ENCODE measurements at places on chromosomes 4 and X.

DNA sequence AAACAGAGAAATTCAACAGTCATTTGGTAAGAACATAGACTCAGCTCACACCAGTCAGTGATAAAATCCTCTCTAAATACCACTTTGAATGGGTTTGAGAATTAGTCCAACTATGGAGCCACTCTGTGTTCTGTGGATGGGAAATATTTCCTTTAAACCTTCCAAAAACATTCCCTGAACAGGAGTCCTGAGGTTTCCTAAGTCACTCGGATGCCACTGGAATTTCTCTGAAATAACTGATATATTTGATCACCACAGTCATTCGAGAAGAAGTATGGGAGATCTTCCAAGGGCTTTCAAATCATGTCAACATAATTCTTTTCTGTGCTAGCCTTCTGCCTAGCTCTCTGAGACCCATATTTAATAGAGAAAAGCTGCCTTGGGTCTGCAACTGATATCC is 958.6 kb downstream of the STIM2 start:
- DNase-seq, result no peak

DNA sequence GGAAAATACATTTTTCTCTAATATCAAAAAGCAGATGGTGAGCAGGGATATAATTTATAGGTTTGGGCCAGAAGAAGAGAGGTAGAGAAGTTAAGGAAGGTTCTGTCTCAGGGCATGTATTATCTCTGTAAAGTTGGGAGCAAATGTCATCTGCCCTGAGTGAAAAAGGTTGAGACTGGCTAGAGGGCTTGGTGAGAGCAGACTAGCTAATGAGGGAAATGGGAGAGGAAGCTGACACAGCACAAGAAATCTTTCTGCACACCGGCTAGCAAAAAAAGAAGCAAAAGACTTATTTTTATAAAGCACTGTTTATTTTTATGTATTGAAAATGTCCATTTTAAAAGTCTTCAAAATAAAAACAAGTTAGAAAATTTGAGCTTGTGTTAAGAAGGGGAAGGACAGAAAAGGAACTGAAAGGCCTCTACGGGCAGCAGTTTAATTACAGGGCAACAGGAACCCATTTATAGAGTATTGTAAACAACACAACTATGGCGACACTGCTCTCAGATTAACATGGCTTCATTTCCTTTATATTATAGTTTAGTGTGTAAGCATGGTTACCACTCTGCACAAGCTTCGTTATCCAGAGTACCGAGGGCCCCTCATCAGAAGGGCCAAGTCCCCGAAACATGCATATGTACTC is 17.4 kb downstream of the CD40LG start:
- DNase-seq, result no peak

GRCh38 chr4:142091691-142092182 is 455.4 kb downstream of the IL15 start:
- no peak for DNase-seq

DNA sequence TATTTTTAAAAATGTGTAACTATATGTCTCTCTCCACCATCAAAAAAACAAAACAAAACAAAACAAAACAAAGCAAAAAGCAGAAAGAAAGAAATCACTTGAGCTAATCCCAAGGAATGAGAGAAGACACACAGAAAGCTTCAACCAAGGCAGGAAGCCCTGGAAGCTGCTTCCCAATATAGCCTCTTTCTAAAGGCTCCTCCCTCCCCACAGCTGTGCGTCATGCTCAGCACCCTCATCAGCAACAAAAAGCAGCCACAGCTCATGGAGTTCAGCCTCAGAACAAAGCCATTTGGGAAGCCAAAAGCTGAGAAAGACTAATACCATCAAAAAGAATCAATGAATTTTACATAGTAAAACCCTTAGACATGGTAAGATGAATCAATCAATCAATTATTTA is 501.6 kb upstream of the SMIM31 start:
- no peak for DNase-seq

DNA sequence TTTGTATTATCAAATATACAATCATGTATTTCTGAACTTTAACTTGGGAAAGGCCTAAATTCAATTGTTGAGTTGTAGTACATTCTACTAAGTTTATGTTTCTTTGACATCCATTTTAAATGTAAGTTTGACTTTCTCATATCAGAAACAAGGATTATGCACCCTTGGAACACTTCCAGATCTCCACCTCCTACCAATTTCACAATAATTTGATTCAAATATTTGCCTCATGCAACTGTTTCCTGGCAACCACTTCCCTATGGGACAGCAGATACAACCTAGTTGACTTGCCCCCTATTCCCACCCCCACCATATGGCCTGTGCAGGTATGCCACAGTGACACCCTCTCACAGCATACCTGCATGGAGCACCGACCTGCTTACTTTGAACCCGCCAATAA is 506.4 kb upstream of the PABPC4L start:
- no peak for DNase-seq

DNA sequence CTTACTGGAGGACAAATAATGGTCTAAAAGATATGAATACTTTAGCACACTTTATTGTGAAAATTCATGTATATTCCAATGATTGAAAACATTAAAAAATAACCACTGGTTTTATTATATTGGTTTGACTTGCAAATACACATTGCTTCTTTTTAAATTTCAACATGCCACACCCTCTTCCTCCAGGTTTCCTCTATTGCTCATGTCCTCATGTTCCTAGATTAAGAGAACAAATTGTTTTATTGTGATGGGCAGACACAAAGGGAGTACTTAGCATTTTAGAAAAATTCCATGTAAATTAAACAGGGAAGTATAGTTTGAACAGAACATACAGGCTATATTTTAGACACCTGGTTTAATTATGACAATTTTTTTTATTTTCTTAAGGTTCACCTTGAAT is 230.6 kb upstream of the GPRIN3 start:
- DNase-seq, result no peak

All from stimulated activated CD8-positive, alpha-beta memory T cell treated with anti-CD3 and anti-CD28 coated beads, Interleukin-2, amount 100 ng/mL, for 1 hour (primary cell).